ENCODE measurements at places on chromosomes 2 and 18. TPM values are rescaled to one million over a fixed set of nuclear protein-coding genes. Genes with fewer than 3 reads are reported as not detected.
A peak's percentile ranks its signal among the peaks of the same experiment; 100 is the strongest.

GRCh38 chr2:36785179-36785795 lies 88.8 kb downstream of the VIT start:
- no peaks in the 10 kb centered on the region for H3K36me3 ChIP-seq
- peak; percentile 29 for DNase-seq
- H3K27ac ChIP-seq = peak overlapping the region; percentile 11
- peaks cover 9% of the 10 kb centered on the region for H3K27me3 ChIP-seq
- no peak overlapping the region for H3K4me3 ChIP-seq
- no peaks in the 10 kb centered on the region for H3K4me1 ChIP-seq

PSMA8 gene
- 2.1 TPM for polyA plus RNA-seq

- H3K36me3 ChIP-seq = no peaks in the 10 kb centered on the region
- peaks cover 39% of the 10 kb centered on the region for H3K27me3 ChIP-seq
- DNase-seq = peak; percentile 15
- H3K4me3 ChIP-seq = peak overlapping the region; percentile 75
- H3K4me1 ChIP-seq = peaks cover 17% of the 10 kb centered on the region
Observed at GRCh38 chr18:22559414-22560274, 141.9 kb upstream of the CTAGE1 start.

GRCh38 chr18:34280000-34280399 lies 55.3 kb upstream of the NOL4 start:
- no peaks in the 10 kb centered on the region for H3K4me1 ChIP-seq
- H3K27me3 ChIP-seq = no peaks in the 10 kb centered on the region
- no peak overlapping the region for H3K27ac ChIP-seq
- H3K36me3 ChIP-seq = no peaks in the 10 kb centered on the region
- no peak for DNase-seq
